GOT3 (cell line): ENCODE measurements at places on chromosomes 2 and 18.

DNA sequence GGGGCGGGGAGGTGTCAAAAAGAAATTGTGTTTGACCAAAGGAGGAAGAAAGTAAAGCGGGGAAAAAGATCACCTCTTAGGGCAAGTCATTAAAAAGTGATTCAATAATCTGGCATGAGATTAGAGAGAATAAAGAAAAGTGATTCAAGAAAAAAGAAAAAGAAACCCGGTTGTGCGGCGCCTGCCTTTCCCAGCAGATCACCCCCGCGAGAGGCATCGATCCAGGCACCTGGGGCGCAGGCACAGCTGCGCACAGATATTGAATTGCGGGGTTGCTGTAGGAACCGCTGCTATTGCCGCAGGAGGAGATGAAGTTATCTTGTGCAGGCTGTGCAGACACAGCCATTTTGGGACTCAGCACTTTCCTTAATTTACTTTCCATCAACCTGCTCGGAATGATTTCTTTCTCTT, 71.2 kb downstream of the PLB1 start:
- no peak for DNase-seq

- no peak for DNase-seq
Observed at GRCh38 chr2:171185941-171186340, 25.2 kb upstream of the TLK1 start.

DNA sequence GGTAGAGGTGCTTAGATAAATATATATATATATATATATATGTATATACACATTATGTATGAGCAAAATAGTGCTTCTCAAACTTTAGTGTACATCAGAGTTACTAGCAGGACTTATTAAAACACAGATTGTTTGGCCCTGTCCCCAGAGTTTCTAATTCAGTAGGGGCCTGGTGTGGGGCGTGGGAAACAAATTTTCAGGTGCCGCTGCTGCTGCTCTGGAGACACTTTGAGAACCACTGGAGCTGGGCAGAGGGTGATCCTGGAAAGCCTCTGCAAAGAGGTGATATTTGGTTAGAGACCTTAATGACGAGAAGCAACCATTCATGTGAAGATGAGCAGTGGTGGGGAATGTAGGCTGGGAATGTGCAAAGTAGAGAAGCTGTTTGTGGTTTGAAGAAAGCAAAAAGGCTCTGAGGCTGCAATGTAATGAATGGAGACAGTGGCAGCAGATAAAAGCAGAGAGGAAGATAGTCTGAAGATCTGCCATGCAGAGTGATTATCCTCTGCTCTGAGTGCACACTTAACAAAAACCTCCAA, 142.9 kb downstream of the PLCL1 start:
- DNase-seq = no peak

GRCh38 chr2:135783439-135783838, 41.8 kb downstream of the UBXN4 start:
- DNase-seq = no peak

- DNase-seq = no peak
Observed at GRCh38 chr2:174312581-174313234, 22.0 kb upstream of the SP9 start.

DNA sequence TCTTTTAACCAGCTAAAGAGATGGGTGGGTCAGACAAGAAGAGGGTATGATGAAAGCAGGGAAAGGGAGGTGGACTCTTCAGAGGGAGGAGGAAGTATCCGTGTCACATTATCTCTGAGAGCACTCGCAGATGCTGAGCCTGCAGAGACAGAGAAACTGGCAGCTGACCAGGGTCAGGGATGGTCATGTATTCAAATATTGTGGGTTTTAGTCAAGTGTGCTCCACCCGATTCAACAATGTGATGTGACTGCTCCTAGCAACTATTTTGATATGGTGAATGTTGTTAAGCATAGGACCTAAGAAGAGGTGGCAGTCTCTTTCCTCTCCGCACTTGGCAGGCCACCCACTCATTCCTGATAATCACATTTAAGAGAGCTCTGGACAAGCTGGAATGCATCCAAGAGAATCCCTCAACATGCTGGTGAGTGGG, 1.3 kb upstream of the CLIP4 start:
- DNase-seq = no peak

- DNase-seq = no peak
Observed at GRCh38 chr18:69031571-69031970, 233.7 kb downstream of the CCDC102B start.

DNA sequence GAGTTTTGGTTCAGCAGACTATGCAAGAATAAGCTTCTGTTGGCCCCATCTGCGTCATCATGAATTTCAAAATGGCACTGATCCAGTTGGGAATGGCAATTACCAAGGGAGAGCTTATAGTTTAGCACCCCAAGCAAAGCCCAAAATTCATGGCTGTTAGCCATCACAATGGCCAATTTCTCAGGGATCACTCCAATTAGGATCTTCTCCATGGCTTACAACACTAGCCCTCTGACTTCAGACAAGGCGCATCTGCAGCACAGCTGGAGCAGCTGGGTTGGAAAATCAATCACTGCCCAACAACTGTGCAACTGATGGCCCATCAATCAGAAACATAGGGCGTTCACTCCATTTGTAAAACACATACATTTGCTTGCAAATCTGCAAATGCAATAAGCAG, 273.6 kb downstream of the SRBD1 start:
- no peak for DNase-seq

GRCh38 chr18:8616028-8616401, 6.8 kb downstream of the RAB12 start:
- DNase-seq = no peak

- DNase-seq = no peak
Observed at GRCh38 chr2:60837123-60837522, 44.3 kb upstream of the REL start.

DNA sequence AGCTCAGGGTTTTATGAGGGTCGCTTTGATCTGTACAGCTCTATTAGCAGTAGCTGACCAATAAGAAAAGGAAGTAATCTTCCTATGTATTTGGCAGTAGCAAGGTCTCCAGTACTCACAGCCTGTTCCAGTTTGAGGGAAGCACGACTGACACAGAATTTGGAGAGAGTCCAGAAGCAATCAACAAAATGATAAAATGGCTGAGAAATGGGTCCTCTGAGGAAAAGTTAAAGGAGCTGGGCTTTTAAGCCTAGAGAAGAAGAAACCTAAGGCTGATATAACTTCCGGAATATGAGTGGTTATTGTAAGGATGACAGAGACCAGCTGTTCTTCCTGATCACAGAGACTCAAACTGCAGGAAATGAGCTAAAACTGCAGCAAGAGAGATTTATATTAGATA, 382.8 kb downstream of the GPD2 start:
- DNase-seq = no peak

DNA sequence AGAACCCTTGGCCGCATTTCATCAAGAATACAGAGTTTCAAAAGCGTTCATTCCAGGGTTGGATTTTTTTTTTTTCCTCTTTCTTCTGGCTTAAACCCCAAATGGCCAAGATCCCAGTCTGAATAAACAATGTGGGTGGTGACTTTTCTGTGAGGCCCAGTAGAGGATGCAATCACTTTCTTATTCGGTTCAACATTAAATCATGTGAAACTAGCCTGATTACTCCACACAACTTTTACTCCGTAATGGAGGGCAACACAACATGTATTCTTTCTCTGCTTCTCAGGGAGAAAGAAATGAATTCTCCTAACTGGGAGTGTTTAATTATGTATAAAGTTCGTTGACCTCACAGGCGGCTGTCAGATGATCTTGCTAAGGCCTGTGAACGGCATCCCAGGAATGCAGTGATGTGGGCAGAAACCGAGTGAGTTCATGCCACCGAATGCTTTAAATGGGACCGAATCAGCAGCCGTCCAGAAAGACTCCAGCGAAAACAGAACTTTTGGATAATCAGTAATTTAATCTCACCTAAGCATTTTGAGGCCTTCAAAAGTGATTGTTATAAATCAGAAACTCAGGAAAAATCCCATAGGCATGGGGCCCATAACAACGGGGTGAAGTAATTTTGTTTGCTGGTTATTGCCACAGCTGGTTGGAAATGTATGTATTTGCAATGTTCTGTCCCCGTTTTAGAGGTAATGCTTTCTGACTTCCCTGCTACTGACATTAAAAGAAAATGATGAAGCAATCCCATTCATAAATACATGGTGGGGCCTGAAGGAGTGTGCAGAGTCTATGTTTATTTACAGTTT, 81.5 kb downstream of the BCL2 start:
- peak; percentile 7 for DNase-seq

DNA sequence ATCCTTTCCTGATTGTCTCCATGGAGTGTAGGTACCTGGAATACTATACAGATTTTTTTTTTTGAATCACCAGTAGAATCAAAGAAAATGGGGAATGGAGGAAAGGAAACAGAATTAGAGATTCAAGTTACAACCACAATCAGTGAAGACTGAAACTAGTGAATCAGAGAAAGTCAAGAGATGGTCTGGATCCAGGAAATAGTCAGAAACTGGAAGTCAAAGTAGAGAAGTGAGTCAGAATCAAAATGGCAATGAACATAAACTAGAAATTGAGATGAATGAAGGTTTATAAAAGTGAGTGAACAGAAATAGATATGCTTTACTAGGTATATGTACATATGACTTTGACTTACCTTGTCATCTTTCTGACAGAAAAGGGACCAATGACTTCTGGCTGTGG, 579.0 kb downstream of the PLCL1 start:
- DNase-seq = no peak

- no peak for DNase-seq
Observed at GRCh38 chr2:96143848-96144480, 1.3 kb downstream of the DUSP2 start.

GRCh38 chr2:120398051-120398995, 52.4 kb downstream of the INHBB start:
- DNase-seq = no peak

- no peak for DNase-seq
Observed at GRCh38 chr2:99959261-99960014, 183.0 kb downstream of the AFF3 start.

- no peak for DNase-seq
Observed at GRCh38 chr2:18487106-18487913, 73.1 kb downstream of the RDH14 start.

GRCh38 chr2:99489761-99490622, at the start of gene REV1:
Gene REV1, minus strand, starts transcription at chr2:99490017. Its CDS starts 25,042 bp downstream, at chr2:99464975.
- peak; percentile 87 for DNase-seq

GRCh38 chr2:204357286-204357685, 188.0 kb upstream of the PARD3B start:
- no peak for DNase-seq

GRCh38 chr2:104321116-104321795, 532.7 kb upstream of the POU3F3 start:
- DNase-seq = no peak

DNA sequence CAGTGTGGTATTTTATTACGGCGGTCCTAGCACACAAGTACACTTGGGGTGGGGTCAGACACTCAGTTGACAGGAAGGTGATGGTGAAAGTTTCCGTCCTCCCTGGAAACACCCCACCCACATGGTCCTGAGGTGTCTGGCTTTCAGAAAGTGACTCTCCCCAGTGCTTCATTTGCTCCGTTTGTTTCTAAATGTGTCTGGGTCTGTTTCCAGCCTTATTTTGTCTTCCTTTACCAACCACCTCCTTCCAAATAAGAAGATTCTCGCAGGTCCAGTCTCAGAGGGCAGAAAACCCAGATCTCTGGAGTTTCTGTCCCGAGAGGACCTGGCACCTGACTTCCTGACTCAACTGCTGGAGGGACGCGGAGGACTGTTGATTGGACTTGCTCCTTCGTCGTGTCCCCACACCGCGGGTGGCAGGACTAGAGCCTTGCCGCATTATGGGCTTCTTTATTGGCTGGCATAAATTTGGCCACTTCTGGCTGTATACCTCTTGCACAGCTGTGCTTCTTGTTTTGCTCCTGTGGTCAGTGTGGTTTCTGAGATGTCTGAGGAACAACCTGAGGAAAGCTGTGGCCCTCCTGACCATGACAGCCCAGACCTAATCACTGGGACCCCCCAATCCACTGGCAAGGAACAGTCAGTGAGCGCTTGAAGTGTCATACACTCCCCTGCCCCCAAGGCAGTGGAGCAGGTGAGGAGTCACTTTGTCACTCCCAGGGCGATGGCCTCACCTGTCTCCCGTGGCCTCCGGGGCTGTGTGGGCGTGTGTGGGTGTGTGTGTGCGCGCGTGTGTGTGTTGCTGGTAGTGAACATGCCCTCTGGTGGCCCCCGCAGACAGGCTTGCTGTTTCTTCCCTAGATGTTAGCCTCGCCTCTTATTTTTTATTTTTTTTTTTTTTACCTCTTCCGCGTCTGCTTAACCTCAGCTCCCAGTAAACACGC, 45.6 kb downstream of the MEX3C start:
- DNase-seq = no peak

DNA sequence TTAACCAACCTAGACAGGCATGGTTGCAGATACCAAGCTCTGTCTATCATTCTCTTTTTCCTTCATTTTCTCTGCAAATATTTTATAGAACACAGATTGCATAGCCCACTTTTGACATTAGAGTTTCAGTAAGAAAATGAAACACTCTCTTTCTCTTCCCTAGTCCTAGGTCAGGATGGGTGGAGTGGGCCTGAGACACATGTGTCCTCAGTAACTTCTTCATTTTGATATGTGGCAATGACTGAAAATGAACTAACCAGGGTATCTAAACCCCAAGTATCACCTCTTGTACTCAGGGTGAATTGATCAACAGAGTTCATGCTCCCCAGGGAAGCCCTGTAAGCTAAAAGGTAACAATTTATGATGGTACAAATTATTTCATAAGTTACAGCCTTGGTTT, 37.0 kb upstream of the KYNU start:
- no peak for DNase-seq

DNA sequence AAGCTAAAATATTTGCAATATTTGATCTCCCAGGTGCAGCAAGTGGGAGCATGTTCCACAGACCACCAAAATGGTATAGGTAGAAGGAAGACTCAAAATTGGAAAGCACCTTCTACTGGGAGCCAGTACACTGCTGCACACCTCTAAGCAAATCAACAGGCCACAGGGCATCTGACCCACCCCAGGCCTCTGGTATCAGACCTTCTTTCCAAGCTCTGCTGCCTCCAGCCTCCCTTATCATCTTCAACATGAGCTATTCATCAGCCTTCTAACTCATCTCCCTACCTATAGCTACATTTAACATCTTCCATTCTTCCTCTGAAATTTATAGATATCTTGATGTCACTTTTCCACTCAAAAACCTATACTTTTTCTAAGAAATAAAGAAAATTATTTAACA, 294.8 kb downstream of the ZEB2 start:
- DNase-seq = no peak

DNA sequence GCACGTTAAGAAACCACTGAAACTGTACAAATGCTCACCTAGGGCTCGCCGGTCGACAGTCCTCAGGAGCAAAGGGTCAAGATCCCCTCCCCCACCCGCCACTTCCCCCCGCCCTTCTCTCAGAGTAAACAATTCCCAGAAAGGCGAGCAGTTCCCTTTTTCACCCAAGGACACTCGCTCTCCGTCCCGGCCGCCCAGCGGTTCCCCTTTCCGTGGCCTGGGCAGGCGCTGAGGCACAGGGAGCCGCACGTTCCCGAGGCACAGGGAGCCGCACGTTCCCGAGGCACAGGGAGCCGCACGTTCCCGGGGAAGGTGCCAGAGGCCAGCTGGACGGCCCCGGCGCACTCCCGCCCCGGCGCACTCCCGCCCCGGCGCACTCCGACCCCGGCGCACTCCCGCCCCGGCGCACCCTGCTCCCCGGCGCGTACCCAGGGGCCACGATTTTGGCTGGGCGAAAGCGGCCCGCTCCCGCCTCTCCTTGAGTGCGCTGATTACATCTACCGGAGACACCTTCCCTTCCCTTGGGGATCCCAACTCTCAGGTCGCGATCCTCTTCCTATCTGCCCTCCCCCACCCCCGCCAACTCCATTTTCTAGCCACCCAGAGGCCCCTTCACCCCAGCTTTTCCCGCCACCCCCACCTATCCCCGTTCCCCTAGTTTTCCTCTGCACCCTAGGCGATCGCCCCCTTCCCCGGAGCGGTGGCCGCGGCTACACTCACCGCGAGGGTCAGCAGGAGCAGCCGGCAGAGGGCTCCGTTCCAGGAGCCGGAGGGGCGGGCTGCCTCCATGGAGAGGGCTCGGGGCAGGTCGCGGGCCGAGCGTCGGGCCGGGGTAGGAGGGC, 817 bp downstream of the DSC2 start:
- DNase-seq = no peak
